ENCODE measurements at places on chromosomes 2 and 18.

DNA sequence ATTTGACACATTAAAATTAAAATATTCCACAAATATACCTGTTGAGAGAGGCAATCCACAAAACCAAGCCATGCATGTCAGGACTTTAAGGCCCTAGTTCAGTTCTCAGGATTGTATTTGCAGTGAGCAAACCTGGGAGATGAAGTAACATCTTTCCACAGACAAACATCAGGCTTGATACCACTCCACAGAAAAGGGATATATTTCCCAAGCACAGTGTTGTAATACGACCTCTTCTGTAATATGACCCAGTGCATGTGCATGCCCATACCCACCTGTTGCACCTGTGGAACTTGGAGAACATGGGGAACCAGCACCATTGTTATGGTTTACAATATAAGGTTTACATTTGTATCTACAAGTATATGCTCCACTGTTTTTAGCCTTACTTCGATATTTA lies 184.0 kb downstream of the PDE11A start:
- no peak for DNase-seq

DNA sequence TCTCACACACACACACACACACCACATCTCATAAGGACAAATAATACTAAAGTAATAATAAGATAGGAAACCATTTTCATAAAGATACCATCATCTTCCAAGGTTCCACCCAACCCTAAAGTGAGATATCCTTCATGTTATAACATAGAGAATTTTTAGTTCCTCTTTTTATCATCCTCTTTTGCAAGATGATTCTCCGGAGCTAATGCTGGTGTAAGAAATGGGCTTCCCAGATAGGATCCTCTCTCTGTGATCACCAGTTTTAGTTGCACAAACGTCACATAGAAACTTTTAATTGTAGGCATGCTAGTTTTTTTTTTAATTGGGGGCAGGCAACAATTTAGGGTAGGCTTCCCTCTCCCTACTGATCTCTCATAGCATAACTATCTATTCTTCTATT lies 49.6 kb downstream of the ARHGAP25 start:
- DNase-seq = no peak

GRCh38 chr2:138078153-138078552 lies 113.9 kb downstream of the HNMT start:
- no peak for DNase-seq

DNA sequence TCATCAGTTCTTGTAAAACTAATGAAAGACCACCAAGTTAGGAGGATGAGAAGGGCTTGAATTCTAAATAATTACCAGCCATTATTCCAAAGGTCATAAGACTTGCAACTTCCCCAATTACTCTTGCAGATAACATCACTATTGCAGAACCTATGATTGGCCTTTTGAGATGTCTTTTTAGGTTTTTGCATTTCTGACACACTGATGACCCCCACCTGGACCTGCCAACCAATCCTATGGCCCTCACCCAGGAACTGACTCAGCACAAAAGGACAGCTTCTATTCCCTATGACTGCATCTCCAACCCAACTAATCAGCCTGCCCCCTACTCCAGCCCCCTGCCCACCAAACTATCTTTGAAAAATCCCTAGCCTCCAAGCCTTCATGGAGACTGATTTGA lies 111.5 kb upstream of the COPS8 start:
- no peak for DNase-seq

DNA sequence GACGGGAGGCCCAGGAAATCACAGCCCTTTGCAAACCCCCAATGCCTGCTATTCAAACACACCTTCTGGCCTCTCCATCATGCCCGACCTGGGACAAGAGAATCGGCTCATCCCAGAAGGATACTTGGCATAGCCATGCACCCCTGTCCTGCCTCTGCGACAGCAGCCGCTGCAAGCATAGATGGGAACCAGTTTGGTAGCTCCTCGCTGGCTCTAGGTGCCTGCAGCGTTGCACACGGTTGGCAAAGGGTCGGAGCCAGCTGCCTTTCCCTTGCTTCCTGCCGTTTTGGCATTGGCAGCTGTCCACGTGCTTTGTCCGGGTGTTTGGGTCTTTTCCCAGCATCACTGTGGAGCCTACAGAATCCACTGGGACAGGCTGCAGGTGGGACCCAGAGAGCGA lies 76.9 kb downstream of the TWIST2 start:
- no peak for DNase-seq

DNA sequence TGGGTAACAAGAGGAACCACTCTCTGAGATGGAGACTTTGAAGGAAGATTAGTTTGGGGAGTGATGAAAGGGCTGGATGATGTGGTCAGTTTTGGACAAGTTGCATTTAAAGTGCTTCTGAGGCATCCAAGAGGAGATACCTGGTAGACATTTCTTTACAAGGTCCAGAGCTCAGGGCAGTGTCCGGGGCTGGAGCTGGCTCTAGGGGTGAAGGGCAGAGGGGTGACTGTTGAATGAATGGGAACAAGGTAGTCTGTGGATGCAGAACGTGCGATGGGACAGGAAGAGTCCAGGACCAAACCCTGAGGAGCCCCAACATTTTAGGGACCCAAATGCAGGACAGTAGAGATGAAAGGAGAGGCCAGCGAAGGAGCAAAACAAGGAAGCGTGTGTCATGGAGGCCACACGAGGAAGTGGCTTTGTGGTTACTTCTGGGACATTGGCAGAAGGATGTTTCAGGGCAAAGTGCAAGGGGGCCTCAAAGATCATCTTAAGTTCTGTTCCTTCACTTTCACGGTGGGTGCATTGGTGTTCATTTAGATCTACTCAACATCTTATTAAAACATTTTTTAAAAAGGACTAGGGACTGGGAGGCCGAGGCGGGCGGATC lies 13.6 kb upstream of the GPR35 start:
- no peak for DNase-seq

DNA sequence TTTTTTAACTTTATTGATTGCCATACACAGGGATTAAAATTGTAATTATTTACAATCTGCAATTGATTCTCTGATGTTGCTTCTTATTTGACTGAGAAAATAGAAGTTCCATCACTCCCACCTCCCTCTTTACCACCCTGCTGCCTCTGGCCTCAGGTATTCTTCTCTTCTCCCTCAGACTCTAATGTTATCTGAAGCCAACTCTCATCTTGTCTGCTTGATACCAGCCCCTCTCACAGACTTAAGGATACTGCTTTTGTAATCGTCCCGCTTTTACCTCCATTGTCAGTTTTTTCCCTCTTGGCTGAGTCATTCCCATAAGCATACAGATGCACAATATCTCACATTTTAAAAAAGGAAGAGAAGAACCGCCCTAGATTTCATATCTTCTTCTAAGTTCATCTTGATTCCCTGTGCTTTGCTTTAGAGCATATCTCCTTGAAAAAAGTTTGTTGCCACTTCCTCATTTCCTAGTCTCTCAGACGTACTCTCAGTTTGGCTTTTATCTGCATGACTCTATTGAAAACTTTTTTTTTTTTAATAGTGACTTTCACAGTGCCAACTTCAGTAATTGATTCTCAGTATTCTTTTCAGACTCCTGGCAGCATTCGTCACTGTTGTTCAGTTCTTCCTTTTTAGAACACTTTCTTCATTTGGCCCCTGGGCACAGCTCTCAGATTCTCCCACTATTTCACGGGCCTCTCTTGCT lies 31.1 kb downstream of the SPAG16 start:
- no peak for DNase-seq

Data from left kidney (tissue), 8 donors.